Amygdala (tissue), 56 donors: ENCODE measurements at places on chromosomes 1 and 21.

- no peak for DNase-seq
Measured at GRCh38 chr1:15457585-15457984, 1.1 kb downstream of the CELA2A start.

DNA sequence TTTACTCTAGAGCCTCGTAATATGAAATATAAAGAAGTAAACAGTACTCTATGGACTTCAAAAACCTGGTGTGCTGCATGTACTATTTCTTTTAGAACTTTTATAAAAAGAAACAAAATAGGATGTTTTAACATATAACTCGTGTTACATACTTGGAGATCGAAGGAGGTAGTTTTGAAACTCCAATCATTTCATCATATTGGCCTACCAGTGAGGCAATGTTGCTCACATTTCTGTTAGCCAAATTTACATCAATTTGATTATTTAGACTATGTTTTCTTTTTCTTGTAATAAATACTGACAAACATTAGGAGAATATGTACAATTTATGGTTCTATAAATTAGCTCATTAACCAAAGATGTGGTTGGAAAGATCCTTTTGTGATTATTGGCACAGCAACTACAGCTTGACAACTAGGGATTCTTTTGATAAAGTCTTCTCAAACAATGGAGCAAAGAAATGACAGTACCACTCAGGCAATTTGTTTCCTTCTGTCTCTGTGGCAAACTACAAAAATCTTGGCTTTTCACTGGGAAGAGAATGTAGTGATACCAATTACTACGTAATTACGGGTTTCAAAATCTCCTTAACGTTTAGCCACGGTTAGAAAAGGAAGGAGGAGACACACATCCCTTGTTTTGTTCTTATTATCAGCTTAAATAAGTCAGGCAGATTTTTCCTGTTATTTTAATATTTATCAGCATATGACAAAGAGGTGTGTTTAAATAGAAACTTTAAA is 266.6 kb upstream of the SGIP1 start:
- no peak for DNase-seq

GRCh38 chr1:29033829-29034466 is 89.8 kb downstream of the TMEM200B start:
- no peak for DNase-seq

GRCh38 chr1:63148825-63149645 is 173.3 kb upstream of the FOXD3 start:
- peak; percentile 26 for DNase-seq

GRCh38 chr1:67960766-67961165 is 89.7 kb downstream of the DIRAS3 start:
- no peak for DNase-seq

GRCh38 chr1:208628022-208628914 is 384.1 kb upstream of the PLXNA2 start:
- no peak for DNase-seq

DNA sequence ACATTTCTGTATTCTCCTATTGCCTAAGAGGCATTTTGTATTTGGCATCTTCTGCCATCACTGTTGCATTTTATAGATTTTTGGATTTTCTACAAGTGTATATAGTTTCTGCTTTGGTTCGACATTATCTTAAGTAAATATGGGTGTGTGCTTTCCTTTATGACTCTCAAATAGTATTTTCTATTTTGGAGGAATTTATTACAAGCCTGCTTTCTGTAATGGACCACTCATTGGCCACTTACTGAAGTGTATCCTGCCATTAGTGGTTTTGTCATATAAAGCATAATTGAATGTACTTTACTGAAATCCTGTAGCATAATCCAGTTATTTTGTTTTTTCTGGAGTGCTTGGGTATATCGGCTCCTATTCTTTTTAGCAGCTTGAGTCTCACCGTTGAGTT is 184.3 kb downstream of the PATJ start:
- DNase-seq: no peak

DNA sequence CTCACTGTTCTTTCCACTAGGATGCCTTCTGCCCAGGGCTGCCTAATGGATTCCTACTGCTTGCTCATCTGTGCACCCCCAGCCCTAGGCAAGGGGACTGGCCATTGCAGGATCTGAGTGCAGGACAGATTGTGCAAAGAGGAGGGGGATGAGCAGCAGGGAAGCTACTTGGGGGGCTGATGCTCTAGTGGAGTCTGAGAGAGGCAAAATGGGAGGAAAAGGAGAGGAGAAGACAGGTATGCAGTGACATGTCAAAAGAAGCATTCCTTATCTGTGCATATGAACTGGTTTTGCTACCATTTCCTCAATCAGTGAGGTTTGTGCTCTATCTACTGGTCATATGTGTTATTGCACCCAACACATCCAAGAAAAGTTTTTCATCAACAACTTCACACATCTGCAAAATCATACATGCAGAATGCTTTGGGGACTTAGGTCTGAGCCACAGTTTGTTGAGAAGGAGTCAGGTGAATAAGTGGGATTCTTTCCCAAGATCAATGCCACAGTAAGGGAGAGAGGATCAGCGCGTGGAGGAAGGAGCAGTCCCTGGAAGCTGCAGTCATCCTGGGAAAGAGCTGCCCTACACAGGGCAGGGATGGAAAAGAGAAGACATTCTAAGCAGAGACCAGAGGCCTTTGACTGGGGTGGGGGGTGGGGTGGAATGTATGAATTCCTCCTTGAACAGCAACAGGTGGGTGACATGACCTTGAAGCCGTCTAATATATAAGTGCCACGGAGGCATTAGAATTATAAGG is 14.4 kb downstream of the SLC5A9 start:
- no peak for DNase-seq

- DNase-seq: no peak
Measured at GRCh38 chr1:161238039-161238473, at the start of gene NR1I3. Gene NR1I3 (minus strand): TSS chr1:161238203. CDS start chr1:161236565, 1,638 bp downstream.

DNA sequence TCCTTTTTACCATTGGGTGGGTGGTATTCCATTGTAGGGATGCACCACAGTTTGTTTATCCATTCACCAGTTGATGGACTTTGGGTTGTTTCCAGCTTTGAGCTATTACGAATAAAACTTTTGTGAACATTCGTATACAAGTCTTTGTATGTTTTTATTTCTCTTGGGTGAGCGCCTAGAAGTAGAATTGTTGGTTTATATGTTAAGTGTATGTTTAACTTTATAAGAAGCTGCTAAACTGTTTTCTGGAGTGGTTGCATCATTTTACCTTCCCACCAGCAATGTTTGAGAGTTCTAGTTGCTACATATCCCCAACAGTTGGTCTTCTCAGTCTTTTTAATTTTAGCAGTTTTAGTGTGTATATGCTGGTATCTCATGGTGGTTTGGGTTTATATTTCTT is 132.5 kb downstream of the PEX14 start:
- no peak for DNase-seq

GRCh38 chr1:39877231-39877778 is 6.0 kb downstream of the TRIT1 start:
- no peak for DNase-seq

GRCh38 chr1:53918343-53918742 is 24.4 kb downstream of the DIO1 start:
- no peak for DNase-seq

DNA sequence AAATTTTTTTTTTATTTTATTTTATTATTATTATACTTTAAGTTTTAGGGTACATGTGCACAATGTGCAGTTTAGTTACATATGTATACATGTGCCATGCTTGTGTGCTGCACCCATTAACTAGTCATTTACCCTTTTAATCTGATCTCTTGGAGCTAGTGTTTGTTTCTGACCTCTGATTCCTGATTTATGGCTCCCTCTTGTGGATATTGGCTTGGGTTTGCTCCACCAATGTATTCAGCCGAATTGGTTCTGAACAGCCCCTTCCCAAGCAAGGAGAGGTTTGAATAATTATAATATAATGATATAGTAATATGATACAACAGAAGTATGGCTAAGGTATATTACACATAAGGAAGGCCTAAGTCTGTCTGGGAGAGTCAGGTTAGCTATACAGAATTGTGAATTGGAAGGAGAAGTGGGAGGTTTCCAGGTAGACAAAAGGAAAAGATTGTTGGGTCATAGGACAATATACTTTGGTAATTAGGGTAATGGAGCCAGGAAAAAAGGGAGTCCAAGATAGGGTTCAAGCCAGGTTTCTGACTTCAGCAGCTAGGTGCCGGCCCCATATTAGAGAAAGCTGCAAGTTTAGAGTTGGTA is 53.1 kb upstream of the HMCN1 start:
- no peak for DNase-seq

- DNase-seq: no peak
Measured at GRCh38 chr21:27192281-27192949, 225.5 kb upstream of the ADAMTS5 start.

- DNase-seq: no peak
Measured at GRCh38 chr1:48596046-48596445, 124.0 kb upstream of the SPATA6 start.

DNA sequence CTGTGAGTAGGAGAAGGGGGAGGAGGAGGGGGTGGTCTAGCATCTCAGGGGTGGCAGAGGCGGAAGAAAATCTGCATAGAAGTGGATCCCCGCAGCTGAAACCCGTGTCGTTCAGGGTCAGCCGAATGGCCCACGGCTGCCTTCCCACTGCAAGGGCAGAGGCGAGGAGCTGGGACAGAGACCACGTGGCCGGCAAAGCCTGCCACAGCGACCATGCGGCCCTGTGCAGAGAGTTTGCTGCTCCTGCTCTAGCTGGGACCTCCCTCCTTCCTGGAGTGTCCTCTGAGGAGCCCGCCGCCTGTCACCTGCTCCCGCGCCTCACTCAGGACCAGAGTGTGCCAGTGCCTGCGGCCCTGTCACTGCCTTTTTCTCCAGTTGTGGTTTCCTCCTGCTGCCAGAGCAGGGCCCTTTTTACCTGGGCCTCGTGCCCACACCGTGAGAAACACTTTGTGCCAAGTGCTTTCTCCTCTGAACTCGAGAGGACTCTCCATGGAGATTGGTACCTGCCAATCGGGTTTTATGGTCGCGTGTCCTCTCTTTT is 5.4 kb upstream of the TRPM2 start:
- DNase-seq: no peak

DNA sequence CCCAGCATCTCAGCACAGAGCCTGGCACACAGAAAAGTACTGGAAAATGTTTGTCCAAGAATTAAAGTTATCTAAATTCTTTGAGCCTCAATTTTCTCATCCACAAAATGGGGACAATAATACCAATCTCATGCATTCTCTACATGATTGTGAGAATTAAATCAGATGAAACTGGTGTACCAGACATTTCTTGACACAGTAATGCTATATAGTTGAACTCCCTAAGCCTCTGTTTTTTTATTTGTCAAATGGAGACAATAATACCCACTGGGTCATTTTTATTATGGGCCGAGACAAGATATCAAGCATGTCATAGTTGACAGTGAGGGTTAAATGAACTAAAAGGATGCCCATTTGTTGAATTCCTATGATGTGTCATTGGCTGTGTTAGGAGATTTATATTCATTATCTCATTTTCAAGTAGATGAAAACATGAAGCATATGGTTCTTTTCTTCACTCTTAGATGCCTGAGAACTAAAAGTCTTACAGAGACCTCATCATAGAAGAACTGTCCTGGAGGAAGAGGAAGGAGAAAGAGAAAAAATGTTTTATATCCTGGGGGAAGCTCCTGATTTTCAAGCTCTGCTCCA is 17.5 kb upstream of the OTUD3 start:
- no peak for DNase-seq

DNA sequence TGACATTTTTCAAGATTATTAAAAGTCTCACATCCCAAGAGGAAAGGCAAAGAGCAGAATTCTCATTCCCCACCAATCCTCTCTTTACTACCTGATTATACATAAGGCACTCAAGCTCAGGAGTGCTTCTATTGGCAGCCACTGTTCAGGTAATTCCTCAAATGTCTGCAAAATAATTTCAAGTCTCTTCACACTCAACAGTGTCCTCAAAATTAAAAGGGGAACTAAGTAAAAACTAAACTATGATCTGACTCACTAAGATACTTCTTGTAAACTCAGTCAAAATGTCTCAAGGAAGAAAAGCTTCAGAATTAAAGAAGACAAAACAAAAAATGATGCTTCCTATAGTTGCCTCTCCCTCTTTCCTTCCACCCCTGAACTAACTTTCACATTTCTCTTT is 135.6 kb downstream of the GPATCH2 start:
- DNase-seq: no peak

- no peak for DNase-seq
Measured at GRCh38 chr1:71222668-71223067, 141.8 kb upstream of the ZRANB2 start.

GRCh38 chr1:160451119-160451858 is 50.9 kb downstream of the VANGL2 start:
- no peak for DNase-seq

- DNase-seq: no peak
Measured at GRCh38 chr1:91080650-91081049, 58.8 kb upstream of the ZNF644 start.

DNA sequence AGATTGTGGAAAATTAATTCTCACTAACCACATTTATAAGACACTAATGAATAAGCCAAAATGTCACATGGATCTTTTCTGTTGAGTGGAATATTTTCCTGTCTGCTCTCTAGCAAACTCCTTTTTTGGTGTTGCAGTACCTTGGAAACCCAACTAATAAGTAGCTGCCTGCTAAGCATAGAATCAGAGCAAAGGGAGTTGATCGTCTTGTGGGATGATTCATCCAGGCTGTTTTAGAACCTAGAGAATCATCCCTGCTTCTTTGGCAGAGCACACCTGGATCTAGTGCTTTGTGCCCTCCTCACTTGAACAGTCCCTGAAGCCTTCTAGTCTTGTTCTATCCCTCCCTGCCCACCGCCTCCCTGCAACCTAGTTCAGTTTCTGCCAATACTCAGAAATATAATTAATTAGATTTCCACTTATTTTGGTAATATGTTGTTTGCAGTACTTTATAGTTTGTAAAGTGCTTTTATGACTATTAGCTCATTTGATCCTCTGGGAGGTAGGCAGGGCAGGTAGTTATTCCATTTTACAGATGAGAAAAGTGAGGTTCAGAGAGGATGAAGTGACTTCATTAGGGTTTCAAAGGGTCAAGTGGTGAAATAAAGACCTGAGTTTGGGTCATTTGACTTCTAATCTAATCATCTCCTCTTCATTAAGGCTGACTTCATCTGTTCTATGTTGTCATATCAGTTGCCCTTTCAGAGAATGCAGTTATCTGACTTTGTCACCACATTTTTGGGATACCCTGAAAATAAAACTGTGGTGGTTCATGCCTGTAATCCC is 2.5 kb downstream of the AGO4 start:
- no peak for DNase-seq
